CD8-positive, alpha-beta memory T cell (primary cell): ENCODE measurements at places on chromosomes 5 and 9.

DNA sequence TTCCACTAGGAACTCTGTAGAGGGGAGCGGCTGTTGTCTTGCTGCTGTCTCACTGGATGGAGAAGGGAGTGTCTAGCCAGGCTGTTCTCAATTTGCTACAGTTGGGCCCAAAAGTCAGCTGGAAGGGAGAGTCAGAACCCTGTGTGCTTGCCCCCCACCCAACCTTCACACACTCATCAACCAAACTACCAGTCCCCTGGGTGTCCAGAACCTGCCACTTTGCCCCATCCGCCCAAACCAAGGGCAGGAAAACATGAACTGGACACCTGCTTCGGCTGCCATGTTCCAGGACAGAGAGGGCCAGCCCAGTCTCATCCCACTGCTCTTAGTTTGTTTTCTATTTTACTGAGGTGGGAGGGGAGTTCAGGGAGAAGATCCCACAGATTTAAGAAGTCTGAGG, 82.1 kb downstream of the S1PR3 start:
- H3K4me1 ChIP-seq: no peaks in the 10 kb centered on the region
- H3K27ac ChIP-seq: no peak overlapping the region
- no peaks in the 10 kb centered on the region for H3K36me3 ChIP-seq
- H3K4me3 ChIP-seq: no peak overlapping the region
- DNase-seq: no peak

DNA sequence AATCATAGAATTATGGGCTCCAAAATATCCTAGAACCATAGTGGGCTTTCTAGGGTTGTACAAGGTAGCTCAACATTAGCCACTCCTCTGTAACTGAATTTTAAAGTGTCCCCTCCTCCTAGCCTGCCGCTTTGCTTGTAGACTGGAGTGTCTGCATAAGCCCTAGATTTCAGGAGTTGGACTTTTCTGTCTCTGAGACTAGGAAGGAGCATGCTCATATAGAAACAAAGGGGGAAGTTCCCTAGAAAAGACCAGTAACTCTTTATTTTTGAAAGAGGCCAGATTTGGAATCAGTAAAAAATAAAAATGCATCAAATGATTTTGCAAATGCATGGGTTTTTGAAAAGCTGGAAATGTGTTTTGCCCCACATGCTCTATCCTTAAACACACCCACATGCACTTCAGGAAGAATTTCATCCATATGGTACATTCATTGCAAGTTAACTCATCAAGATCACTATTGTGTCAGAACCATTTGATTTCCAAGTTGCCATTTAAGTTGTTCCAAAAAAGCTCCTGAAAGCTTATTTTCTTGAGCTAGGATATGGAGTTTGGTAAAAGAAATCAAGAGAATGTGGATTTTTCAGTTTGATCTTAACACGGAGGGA, 121.0 kb upstream of the NR3C1 start:
- H3K27me3 ChIP-seq: no peaks in the 10 kb centered on the region
- no peak for DNase-seq
- no peaks in the 10 kb centered on the region for H3K36me3 ChIP-seq
- no peaks in the 10 kb centered on the region for H3K4me1 ChIP-seq

- H3K27ac ChIP-seq: no peak overlapping the region
- peak; percentile 62 for DNase-seq
- no peak overlapping the region for H3K4me3 ChIP-seq
- H3K27me3 ChIP-seq: no peaks in the 10 kb centered on the region
- H3K4me1 ChIP-seq: peaks cover 6% of the 10 kb centered on the region
Measured at GRCh38 chr9:130707225-130707976, 13.8 kb downstream of the EXOSC2 start.

DNA sequence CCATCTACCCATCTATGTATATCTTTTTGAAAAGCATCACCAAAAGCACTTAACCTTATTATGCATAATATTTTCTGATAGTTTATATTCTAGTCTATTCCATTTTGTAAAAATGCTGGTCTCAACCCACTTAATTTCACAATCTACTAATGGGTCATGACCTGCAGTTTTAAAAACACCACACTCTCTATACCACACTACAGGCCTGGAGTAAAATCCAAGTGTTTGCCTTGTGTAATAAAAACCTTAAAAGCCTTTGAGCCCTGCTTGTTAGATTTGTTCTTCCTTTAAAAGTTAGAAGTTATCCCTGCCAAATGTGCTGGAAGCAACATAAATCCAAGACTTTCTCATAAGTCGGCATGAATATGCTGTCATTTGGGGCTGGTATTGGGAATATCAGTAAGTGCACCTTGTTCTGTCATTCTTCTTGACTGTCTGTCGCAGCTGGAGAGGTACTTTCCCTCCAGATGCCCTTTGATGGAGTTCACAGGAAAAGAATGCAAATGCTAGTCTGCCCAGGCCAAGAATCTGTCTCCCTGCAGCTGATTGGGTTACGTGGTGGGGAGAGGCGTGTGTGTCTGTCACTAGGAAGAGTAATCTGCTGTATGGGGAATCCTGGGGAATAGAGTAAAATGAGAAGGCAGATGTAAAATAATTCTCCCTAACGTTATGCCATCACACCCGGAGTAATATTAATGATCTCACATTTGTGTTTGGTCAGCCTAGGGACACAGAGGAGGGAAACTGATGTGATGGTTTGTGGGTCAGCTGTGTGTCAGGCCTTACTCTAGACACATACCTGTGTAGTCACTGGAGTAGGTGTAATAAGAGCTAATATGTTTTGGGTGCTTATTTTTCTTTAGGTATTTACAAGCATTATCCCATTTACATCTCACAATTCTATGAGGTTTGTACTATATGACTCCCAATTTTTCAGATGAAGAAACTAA, 79.4 kb downstream of the ZNF366 start:
- H3K4me3 ChIP-seq: no peak overlapping the region
- H3K36me3 ChIP-seq: no peaks in the 10 kb centered on the region
- H3K27ac ChIP-seq: no peak overlapping the region
- H3K4me1 ChIP-seq: no peaks in the 10 kb centered on the region

GRCh38 chr5:149125386-149125891, 15.9 kb upstream of the ABLIM3 start:
- DNase-seq: no peak
- no peaks in the 10 kb centered on the region for H3K27me3 ChIP-seq
- H3K4me1 ChIP-seq: no peaks in the 10 kb centered on the region
- H3K27ac ChIP-seq: no peak overlapping the region

DNA sequence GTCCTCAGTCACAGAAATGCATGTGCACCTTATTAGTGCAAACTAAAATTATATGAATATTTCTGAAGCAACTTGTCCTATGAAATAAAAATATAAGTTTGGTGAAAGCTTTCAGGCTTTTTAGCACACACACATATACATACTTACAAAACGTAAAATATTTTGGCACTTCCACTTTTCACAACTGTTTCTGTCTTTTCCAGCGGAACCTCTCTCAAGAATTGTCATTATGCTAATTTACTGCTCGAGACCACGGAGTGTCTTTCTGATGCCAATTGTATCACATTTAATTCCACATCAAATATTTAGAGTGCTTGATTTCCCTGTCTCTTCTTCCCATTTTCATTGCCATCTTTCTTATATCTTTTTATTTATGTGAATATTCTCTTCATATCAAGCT, 100.4 kb downstream of the MEF2C start:
- no peak for DNase-seq
- no peaks in the 10 kb centered on the region for H3K36me3 ChIP-seq
- no peaks in the 10 kb centered on the region for H3K4me1 ChIP-seq
- no peak overlapping the region for H3K4me3 ChIP-seq

DNA sequence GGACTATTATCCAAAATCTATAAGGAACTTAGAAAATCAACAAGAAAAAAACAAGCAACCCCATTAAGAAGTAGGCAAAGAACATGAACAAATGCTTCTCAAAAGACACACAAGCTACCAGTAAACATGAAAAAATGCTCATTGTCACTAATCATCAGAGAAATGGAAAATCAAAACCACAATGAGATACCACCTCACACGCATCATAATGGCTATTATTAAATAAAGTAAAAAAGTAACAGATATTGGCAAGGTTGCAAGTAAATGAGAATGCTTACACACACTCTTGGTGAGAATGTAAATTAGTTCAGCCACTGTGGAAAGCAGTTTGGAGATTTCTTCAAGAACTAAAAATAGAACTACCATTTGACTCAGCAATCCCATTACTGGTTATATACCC, 167.0 kb upstream of the DMRTA1 start:
- no peak overlapping the region for H3K4me3 ChIP-seq
- H3K4me1 ChIP-seq: no peaks in the 10 kb centered on the region
- no peaks in the 10 kb centered on the region for H3K27me3 ChIP-seq
- no peak for DNase-seq
- H3K27ac ChIP-seq: no peak overlapping the region

- H3K36me3 ChIP-seq: no peaks in the 10 kb centered on the region
- H3K4me1 ChIP-seq: no peaks in the 10 kb centered on the region
- H3K27ac ChIP-seq: no peak overlapping the region
- no peak for DNase-seq
- no peak overlapping the region for H3K4me3 ChIP-seq
Measured at GRCh38 chr5:60497706-60498500, 202.1 kb downstream of the DEPDC1B start.

- no peaks in the 10 kb centered on the region for H3K4me1 ChIP-seq
- H3K4me3 ChIP-seq: no peak overlapping the region
- H3K27ac ChIP-seq: no peak overlapping the region
- DNase-seq: no peak
Measured at GRCh38 chr9:77582961-77583576, 65.1 kb downstream of the GNA14 start.

DNA sequence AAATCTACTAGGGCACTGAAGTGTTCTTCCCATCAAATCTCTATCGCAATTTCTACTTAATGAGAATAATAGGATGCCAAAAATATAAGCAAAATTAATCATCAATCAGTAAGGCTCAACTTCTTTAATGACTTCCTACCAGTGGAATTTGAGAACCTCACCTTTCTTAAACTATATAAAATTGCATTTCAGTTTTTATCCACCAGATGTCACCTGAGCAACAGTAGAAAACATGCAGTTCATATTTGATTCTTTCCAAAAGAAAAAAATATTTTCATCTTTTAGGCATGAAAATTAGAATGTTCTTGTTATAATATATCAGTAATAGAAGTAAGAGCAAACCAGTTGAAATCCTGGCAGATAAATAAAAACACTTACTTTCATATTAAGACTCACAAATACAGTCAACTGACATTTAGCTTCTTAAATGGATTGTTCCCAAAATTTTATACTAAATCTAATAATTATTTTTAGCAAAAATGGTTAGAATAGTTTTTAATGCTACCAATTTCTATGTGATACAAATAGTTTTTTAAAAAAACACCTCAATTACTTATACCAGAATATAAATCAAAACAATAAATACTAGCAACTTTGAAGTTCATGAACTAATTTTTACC, 13.4 kb upstream of the CCDC112 start:
- DNase-seq: no peak
- H3K36me3 ChIP-seq: no peaks in the 10 kb centered on the region
- no peak overlapping the region for H3K27ac ChIP-seq
- no peaks in the 10 kb centered on the region for H3K27me3 ChIP-seq

DNA sequence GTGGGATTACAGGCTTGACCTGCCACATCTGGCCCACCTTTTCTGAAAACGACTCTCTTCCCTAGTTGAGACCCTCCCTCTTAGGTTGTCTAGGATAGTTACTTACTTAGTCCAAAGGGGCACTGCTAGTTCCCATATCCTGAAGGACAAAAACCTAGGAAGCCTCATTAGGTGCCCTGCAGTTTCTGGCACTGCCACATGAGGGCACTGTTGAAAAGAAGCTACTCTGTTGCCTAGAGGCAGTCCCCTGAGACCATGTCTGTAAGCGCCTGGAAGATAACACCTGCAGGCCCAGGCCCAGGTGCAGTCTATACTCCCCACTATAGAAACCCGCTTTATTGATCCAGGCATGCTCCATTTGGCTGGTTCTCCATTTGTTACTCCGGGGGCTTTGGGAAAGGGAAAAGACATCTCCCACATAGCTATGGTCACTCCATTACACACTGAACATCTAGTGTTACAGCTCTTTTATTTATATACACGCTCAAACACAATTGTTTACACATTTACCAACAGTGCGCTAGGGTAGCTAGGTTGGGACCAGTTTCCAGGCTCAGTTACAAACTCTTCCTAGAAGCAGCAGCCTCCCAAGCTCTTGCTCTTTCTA, 73.4 kb upstream of the PPARGC1B start:
- H3K36me3 ChIP-seq: no peaks in the 10 kb centered on the region
- DNase-seq: no peak
- no peaks in the 10 kb centered on the region for H3K4me1 ChIP-seq
- no peak overlapping the region for H3K27ac ChIP-seq
- no peak overlapping the region for H3K4me3 ChIP-seq
- no peaks in the 10 kb centered on the region for H3K27me3 ChIP-seq

GRCh38 chr9:133487331-133487725, 8.4 kb upstream of the SLC2A6 start:
- H3K4me1 ChIP-seq: peaks cover 6% of the 10 kb centered on the region
- no peak overlapping the region for H3K4me3 ChIP-seq
- no peak for DNase-seq
- peaks cover 4% of the 10 kb centered on the region for H3K27me3 ChIP-seq
- H3K27ac ChIP-seq: no peak overlapping the region

DNA sequence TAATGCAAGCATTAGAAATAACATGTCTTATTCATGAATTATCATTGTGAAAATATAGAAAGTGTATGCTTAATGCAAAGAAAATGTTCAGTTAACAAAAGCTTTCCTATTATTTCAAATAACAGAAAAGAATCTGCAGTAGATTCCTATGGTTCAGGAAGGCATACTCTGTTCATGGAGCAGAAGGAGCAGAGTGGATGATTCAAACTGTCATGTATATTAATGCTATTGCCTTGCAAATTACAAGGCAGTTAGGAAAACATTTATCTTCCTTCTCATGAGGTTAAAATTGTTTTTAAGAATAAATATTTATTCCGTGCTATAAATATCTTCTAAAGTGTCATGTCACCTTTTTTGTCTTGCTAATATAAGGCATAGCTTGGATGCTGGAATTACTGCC, 47.5 kb downstream of the PCSK1 start:
- H3K27me3 ChIP-seq: no peaks in the 10 kb centered on the region
- no peak overlapping the region for H3K27ac ChIP-seq
- no peaks in the 10 kb centered on the region for H3K36me3 ChIP-seq
- H3K4me1 ChIP-seq: no peaks in the 10 kb centered on the region

- H3K27me3 ChIP-seq: peaks cover under 1% of the 10 kb centered on the region
- H3K27ac ChIP-seq: no peak overlapping the region
- H3K36me3 ChIP-seq: no peaks in the 10 kb centered on the region
- DNase-seq: no peak
- no peak overlapping the region for H3K4me3 ChIP-seq
Measured at GRCh38 chr9:97704851-97705250, 7.7 kb upstream of the XPA start.

DNA sequence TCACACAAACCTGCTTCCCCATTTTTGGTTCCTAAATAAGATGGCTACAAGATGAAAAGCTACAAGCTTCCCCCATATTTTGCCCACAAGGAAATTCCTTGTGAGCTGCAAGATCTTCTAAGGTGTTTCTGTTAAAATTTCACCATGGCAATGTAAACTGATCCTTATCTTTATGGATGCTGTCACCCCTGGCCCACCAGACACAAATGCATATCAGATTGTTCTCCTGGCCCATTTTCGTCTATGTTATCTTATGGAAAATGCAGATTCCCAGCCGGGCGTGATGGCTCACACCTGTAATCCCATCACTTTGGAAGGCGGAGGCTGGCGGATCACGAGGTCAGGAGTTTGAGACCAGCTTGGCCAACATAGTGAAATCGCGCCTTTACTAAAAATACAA, 65.1 kb upstream of the IL6ST start:
- H3K36me3 ChIP-seq: no peaks in the 10 kb centered on the region
- peaks cover 55% of the 10 kb centered on the region for H3K4me1 ChIP-seq
- no peak overlapping the region for H3K27ac ChIP-seq
